ENCODE measurements at places on chromosomes 5 and 9. TPM values are rescaled to one million over a fixed set of nuclear protein-coding genes. Genes with fewer than 3 reads are reported as not detected.

Gene MAMDC4
- total RNA-seq: 18.3 TPM

GRCh38 chr9:127450243-127450760 is 904 bp downstream of the RPL12 start:
- peak; percentile 20 for DNase-seq

GRCh38 chr5:17115855-17116254 is 101.6 kb upstream of the BASP1 start:
- DNase-seq: no peak

DNA sequence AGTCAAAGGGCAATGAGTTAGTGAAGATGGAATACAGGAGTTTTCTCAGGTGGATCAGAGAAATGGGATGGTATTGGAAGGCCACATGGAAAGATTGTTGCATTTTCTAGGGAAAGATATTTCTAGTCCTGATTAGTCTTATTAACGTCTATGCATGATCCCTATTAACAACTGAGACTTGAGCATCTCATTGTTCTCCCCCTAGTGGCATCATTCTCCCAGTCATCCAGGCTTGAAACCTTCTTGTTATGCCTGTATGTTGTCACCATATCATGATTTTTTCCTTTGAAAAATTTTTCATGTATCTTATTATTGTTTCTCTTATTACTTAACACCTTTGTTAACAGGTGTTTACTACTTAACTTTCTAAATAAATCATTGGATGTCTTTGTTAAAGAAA is 34.4 kb downstream of the KIF2A start:
- no peak for DNase-seq

DNA sequence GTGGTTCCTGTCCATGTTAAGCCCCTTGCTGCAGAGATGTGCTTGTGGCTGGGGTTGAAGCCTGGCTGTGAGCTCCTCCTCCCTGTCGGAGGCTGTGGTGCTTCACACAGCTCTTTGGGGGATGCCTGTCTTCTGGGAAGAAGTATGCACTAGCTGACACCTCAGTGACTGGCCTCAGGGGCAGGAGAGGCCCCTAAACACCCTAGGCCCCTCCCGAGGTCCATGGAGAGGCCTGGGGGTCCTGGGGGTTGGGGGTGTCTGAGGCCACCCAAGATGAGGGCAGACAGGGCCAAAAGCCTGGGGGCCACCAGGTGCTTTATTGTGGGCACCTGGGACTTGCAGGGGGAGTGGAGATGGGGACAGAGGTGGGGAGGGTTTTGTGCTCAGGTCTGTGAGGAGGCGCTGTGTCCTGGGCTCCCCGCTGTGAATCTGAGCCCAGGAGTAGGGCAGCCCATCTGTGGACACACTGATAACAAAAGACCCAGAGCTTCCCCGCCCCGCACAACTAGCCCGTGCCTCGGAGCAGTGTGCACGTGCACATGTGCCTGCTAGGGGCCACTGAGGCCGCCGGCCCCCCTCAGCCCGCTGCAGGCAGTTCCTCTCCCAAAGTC is 92.0 kb downstream of the PHF2 start:
- no peak for DNase-seq

DNA sequence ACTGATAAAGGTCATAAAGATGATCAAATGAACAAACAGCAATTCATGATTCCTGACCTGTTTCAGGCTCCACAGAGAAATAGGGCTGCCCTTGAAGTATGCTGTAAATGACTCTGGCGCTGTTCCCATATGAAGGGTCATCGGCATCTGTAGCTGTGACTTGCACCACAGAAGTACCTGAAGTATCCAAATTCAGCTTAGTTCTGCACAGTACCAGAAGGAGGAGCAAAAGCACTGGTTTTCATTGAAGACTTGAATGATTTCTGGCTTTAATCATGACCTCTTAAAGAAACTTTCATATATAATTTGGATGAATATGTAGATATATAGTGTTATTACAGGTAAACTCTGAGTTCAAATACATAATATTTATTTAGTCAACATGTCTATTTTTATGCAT is 109.1 kb downstream of the CDH10 start:
- DNase-seq: no peak

GRCh38 chr5:69368458-69369339 is 621 bp downstream of the AK6 start:
- DNase-seq: no peak

GRCh38 chr5:61673007-61673735 is 341.1 kb downstream of the ZSWIM6 start:
- no peak for DNase-seq
